Suppressor macrophage treated with lipopolysaccharide for 4 hours (primary cell): ENCODE measurements at places on chromosomes 2 and 18.

- DNase-seq: no peak
These were observed 21.7 kb downstream of the CTIF start for GRCh38 chr18:48560491-48560890.

DNA sequence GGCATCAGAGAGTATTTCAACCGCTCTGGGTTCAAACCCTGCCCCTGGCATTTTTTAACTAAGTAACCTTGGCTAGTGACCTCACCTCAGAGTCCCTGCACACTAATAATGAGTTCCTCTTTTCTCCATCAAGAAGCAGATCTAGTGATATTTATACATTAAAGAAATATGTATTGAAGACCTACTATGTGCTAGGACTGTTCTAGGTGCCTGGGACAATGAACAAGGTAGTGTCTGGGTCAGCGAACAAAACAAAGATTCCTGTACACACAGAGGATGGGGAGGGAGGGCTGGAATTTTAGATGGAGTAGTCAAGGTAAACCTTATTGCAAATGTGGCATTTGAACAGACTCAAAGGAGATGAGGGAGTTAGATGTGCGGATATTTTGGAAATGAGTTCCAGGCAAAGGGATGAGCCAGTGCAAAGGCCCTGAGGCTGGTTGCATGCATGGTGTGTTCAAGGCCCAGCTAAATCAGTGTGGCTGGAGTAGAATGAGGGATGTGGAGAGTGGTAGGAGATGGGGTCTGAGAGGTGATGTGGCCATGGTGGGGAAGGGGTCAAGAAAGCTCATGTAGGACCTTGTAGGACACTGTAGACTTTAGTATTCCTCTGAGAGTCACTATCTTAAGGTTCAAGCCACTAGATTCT is 57.6 kb upstream of the FZD7 start:
- DNase-seq: no peak

DNA sequence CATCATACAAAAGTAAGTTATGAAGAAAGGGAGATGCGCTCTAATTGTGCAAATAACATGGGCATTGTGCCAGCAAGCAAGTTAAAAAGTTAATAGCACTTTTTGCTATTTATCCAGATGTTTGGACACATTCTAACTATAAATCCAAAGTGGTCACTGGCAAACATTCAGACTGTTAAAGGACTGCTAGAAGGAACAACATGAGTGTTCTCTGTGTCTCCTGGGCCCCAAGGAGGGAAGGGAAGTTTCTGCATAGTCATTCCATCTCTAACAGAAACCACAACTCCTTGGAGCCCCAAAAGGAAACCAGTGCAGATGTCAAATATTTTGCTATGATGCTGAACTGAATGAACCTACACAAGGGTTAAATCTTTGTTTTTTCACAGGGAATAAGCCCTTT is 213.3 kb upstream of the HNRNPA3 start:
- DNase-seq: peak; percentile 71

GRCh38 chr2:72115110-72116080 is 32.3 kb downstream of the CYP26B1 start:
- DNase-seq: no peak

DNA sequence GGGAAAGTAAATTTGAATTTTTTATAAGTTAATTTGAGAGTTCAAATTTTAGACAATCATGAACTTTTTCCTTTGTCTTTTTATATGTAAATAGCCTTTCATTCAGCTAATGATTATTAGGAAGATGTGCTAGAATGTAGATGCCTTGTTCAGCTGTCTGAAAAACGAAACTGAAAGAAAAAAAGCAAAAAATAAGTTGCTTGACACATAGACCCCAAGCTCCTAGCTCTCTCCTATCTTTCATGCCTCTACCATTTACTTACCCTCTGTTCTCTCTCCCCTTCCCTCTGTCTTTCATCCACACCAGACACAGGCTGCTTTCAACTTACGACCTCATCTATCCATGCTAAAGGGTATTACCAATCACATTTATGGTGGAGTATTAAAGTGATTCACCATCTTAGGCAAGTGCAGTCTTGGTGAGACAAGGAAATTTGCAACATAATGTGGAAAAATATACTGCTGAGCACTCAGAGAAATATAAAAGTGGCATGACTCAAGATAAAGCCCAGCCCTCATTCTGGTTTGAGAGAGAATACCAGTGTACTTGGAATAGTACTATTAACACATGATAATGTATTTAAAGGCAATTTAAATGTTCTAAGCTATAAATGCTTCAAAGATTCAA is 425.6 kb downstream of the SUCLG1 start:
- DNase-seq: no peak

DNA sequence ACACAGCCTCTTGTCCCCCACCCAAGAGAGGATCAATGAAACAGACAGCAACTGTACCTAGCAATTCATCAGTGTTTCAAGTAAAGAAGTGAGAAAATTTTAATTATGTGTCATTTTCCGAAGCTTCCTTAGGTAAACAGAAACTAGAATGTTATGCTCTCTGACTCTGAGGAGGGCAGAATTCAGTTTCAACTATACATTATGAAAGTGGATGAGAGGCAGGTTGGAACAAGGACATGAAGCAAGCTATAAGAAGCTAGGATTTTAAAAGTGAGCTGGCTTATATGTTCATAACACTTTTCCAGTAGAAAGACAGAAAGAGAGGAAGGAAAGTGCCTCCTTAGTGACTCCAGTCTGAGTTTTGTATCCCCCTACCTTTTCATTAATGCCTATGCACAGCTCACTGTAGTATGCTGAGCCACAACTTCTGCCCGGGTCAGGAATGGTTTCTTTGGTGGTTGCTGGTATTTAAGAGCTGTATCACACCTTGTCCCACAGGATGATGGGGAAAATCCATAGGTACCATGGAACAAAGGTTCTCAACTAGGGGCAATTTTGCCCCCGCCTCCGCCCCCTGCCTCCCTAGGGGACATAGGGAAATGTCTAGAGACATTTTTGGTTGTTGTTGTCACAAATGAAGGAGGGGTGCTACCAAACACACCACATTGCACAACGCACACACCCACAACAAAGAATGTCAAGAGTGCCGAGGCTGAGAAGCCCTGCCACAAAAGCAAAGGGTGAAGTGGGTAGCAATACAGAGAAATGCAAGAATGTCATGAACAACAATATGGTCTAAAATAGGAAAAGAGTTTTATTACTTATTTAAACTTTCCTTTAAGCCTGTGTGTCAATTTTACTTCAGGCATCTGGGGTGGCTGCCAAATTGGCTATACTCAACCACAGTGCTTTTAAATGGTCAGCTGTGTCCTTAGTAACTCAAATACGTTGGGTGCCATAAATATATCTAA is 161.0 kb upstream of the ZFP36L2 start:
- no peak for DNase-seq

DNA sequence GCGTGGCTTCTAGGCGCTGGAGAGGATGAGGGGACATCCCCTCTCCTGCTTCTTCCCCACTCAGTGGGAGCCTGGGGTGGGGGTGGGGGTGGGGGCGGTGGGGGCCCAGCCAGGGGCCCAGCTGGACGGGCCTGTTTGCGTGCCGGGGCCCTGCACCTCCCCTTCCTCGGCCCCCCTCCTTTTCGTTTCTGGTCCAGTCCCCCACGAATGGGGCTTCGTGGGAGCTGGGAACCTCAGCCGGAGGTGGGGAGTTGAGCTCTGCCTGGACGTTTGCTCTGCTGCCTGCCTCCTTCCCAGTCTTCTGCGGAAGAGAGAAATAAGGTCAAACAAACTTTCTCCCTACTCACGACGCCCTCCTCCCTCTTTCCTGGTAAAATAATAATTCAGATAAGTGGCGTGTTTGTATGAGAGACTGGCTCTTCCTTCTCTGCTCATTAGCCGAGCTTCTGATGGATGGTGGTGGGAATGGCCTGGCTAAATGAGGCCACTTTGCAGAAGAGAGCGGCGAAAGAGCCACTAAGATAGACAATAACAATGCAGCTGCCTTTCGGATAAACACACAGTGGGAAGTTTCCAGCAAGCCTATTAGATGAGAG is 782 bp downstream of the MTA3 start:
- no peak for DNase-seq

DNA sequence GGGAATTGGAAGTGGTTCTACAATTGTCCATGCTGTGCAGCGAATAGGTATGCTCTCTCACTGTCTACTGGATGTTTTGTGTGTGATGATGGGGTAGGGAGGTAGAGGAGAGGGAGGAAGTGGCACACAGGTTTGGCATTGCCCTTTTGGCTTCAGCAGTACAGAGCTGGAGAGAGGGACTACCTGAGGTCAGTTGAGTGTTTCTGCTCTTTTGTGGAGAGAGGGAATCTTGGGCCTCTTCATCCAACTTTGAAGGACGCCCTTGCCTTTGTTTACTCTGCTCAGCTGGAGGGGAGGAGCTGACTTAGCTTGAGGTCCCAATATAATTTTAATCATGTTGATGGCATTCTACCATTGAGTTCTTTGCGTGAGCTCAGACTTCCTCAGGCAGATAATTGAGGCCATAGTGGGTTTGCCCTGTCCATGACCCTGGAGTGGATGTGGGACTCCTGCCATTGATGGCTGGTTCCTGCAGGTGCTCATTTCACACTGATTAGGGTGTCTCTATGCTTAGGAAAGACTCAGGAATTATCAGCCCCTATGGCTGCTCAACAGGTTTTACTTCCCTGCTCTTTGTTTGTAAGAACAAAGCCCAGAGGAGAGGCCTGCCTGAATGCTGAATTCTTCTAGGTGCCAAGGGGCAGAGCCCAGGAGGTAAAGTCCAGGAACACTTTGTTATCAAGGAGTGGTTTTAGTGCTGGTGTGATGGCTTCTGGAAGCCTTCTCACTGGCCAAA is 7.2 kb downstream of the RPIA start:
- DNase-seq: no peak

DNA sequence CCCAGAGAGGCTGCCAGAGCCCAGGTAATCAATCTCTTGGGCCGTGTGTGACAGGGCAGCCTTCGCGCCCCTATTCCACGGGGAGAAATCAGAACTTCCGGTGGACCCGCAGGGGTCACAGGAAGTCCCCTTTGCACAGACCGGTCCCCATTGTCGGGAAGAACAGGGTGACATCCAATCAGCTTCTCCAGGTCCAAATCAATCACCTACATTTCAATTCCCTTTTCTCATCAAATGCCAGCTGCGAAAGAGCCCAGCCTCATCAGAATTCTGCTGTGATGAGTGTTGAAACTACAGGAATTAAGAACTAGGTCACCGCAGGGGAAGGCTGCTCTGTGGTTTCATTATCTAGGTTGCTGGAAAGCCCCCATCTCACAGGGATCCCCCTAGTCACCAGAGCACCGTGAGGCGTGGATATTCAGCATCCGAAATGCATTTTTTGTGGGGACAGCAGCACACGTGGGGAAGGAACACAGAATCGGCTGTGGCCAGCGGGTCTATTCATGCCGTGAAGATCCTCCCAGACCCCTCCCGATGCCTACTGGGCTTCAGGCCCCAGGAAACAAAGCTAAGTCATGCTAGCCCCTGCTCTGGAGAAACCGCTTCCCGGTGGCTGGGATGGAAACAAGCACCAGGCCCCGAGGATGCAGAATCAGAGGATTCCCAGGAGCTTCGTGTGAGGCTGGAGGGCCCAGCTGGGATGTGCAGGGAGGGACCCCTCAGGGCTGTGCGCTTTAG is 193.7 kb upstream of the ID2 start:
- DNase-seq: peak; percentile 87

- no peak for DNase-seq
These were observed 316 bp downstream of the FKBP7 start for GRCh38 chr2:178478130-178478438.

GRCh38 chr2:108074946-108075345 is 88.6 kb downstream of the SLC5A7 start:
- DNase-seq: no peak

- DNase-seq: no peak
These were observed 58.7 kb downstream of the DTNB start for GRCh38 chr2:25614711-25615110.

GRCh38 chr2:49490710-49491109 is 336.4 kb upstream of the FSHR start:
- peak; percentile 9 for DNase-seq

DNA sequence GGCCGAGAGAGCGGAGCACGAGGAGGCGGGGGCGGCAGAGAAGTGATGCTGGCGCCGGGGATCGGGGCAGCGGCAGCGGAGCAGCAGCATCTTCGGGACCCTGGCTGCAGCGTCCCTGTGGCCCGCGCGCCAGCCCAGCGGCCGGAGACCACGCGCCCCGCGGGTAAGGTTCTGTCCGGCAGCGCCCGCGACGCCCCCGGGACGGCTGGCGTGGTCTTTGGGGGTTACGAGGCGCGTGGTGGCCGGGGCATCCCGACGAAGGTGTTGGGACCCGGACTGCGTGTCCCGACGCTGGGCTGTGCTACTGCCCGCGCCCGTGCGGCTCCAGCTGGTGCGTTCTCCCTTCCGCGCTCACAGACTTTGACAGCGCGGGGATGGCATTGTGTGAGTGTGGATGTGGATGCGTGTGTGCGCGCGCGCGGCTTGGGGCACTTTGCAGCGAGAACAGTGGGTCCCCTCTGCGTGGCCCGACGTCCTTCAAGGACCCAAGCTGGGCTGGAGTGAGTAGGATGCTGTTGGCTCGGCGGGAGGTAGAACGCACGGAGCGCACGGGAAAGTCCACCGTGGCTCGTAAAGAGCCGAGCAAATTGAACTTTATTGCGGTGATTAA is 405.0 kb downstream of the XIRP2 start:
- DNase-seq: no peak

GRCh38 chr2:188835821-188836220 is 138.4 kb upstream of the COL3A1 start:
- DNase-seq: no peak

DNA sequence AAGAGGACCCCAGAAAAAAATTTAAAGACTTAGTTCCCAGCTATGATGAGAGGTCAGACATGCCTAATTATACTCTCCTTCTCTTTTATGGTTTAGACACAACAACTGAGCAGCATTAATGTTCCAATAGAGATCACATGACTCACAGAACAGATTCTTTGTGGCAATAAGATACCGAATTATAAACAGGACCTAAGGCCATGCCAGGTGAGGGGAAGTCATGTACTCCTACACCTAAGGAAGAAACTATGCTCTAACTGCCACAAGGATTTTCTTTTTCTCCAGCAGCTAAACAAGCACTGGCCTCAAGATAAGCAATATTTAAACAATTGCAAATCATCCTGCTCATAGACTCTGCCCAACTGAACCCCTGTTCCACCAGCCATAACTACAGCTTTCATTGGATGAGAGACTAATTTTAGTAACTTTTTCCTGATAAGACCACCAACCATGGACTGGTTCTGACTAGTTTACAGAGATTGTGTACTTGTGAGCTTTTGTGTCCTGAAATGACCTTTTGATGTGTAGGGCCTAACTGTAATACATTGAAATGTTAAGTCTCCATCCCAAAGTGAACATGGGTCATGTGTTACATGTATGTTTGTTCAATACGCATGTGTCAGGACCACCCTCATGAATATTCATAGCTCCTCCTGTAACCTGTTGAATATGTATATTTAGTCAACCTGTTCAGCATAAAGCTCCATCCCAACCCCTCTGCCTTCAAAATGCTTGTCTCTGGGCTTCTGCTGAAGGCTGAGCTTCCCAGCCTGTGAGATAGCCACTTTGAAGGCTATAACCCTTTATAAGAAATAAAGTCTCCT is 21.6 kb upstream of the NFE2L2 start:
- DNase-seq: no peak

- no peak for DNase-seq
These were observed 8.9 kb downstream of the EPC2 start for GRCh38 chr2:148653437-148653836.

GRCh38 chr2:46813020-46813415 is 102.6 kb downstream of the MCFD2 start:
- no peak for DNase-seq
